Amygdala (tissue), 56 donors: ENCODE measurements at places on chromosomes 4 and X.
A peak's percentile ranks its signal among the peaks of the same experiment; 100 is the strongest.

DNA sequence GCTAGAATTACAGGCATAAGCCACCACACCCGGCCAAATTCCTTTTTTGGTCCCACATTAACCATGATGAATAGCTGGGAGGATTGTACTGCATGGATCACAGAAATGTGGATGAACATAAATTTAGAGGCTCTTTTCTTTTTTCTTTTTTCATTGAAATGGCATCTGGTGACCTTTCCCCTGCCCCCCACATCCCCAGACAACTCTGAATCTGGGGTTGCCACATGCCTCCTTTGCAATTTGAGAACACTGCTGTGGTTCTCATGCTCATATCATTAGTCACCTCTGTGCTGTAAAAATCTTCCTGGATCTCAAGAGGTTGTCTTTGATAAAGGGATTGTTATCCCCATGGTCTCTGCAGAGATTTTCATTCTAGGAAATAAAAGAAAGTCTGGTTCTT lies 22.8 kb upstream of the FMR1NB start:
- DNase-seq = no peak

GRCh38 chr4:42865572-42866189 lies 26.8 kb upstream of the GRXCR1 start:
- DNase-seq = no peak

DNA sequence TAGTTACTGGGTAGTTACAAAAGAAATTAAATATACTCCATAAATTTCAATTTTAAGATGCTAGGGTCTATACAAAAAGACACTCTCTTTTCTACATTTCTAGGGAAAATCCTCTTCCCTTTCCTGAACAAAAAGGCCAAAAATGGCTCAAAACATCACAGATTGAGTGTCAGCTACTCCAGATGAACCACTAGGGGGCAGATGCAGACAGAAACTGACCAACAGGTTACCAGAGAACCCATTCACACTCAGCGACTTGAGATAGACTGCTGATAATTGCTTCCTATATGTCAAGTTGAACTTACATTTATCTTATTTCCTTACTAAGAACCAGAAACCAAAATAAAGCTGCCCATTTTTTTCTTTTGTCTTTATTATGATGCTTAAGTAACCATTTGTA lies 83.4 kb upstream of the MID1IP1 start:
- no peak for DNase-seq

DNA sequence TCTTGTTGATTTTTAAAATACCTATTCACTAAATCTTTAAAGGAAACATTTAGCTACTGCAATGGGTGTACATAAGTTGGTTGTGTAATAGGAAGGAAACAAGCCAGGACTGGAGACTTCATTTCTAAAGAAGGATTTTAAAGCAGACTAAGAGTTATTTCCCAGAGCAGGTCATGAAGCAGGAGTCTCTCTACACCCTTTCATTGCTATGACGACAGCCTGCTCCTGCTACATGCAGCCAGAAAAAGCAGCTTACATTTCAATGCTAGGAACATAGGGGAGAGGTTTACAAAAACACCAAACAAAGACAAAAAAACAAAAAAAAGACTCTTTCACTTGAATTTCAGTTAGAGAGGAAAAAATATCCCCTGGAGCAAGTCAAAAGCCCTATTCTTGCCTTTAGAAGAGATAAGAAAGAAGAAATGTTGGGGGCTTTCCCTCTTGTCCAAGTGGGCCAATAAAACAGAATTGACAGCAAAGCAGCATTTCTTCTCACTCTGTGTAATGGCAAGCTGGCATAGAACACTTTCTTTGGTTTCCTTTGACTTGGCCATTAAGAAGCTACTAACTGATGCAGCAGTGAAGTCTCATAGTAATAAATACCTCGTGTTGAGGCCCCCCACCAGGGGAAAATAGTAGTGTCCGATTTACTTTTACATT lies 3.4 kb downstream of the SPARCL1 start:
- DNase-seq = no peak

- no peak for DNase-seq
Measured at GRCh38 chr4:2336659-2337058, 74.8 kb upstream of the MXD4 start.

- DNase-seq = peak; percentile 14
Measured at GRCh38 chr4:73729534-73730165, 10.7 kb upstream of the CXCL8 start.

- no peak for DNase-seq
Measured at GRCh38 chr4:108586778-108587177, 33.6 kb upstream of the RPL34 start.

DNA sequence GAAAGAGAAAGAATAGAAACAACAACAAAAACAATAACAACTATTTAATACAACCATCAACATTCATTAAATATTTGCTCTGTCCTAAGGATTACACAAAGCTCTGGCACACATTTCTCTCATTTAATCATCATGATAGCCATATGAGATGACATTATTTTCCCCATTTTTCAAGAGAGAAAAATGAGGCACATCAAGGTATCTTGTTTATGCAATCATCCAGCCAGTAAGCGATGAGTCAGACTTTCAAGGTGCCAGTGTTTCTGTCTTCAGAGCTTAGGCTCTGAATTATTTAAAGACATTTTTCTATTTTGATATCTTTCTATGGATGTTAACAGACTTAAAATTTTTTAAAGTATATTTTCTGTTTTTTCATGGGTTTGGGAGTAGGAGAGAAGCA lies 541.8 kb upstream of the SMIM31 start:
- DNase-seq = no peak

- DNase-seq = no peak
Measured at GRCh38 chr4:120829113-120829831, 93.3 kb downstream of the PRDM5 start.

DNA sequence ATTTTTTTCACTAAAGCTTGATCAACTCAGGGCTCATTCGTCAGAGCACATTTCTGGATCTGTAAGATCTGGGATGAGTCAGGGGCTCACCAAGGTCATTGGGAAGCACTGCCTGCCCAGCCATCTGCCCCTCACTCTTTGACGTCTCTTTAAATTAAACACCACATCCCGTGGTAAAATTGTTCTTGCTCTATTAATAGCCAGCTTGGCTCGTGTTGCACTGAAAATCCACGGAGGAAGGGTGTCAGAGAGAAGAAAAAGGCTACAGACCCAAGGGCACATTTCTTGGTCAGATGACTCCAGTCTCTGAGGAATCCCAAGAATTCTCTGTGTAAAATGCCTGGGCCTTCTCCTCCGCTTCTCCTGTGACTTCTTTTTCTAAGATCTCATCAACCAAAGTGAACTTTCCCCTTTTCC lies 45.7 kb upstream of the GATB start:
- DNase-seq = no peak

DNA sequence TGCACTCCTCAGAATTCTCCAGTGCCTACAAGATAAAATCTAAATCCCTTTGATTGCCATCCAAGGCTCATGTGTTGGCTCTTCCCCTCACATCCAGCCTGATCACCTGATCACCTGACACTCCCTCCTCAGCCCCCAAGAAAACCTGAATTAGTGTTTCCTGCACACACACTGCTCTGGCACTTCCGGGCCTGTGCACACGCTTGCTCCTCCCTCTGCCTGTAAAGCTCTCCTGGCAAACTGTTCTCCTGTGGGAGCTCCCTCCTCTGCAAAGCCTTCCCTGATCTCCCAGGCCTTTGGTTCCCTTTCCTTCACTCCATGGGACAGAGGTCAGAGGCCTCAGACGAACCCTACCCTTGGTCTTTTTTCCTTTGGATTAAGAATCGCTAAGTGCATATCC lies 19.9 kb downstream of the PHKA2 start:
- DNase-seq = no peak

GRCh38 chr4:181213551-181213950 lies 1029.7 kb upstream of the TENM3 start:
- DNase-seq = no peak

DNA sequence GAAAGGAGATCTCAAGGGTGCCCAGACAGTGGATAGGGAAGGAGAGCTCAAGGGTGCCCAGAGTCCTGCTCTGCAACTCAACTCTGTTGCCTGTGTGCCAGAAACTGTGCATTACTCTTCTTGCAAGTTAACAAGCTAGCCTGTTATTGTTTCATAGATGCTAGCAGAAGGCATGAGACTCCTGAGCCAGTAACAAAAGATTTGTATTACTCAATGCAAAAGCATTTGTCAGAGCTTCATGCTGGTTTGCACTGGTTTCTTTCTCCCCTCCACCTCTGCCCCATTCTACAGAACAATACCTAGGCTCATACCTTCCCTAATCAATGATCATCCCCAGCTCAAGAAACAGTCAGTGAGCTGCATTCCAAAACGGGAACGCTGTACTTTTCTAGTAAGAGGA lies 124.5 kb upstream of the NEIL3 start:
- DNase-seq = no peak

GRCh38 chrX:10199212-10199611 lies 42.4 kb downstream of the CLCN4 start:
- no peak for DNase-seq
